Stimulated activated CD8-positive, alpha-beta memory T cell treated with anti-CD3 and anti-CD28 coated beads, Interleukin-4, amount 100 ng/mL, for 24 hours (primary cell): ENCODE measurements at places on chromosomes 16 and 17.

DNA sequence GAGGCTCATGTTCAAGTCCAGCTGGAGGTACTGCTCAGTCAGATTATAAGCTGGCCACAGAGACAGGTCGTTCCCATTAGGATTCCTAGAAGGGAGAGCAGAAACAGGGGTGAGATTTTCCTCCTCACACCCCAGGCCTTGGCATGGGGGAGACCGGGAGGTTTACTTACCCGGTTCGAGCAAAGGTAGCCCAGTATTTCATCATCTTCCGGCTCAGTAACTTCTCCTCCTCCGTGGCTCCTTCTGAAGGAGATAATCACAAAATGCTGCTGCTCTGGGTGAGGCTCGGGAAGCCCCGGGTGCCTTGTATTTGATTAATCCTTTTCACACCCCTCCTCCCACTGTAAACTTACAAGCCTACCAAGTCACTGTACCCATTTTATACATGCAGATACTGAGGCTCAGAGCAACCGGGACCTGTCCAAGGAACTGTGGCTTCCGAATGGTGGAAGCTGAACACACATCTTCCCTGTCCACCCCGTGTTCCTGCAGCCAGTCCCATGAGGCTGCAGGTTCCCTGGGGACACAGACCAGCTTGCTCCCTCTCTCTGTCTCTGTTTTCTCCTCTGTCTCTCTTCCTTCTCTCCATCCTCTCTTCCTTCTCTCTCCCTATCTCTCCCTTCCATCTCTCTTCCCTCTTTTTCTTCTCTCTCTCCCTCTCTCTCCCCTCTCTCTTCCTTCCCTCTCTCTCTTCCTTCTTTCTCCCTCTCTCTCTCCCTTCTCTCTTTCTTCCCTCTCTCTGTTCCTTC, 13.9 kb upstream of the CES1 start:
- no peak for DNase-seq

DNA sequence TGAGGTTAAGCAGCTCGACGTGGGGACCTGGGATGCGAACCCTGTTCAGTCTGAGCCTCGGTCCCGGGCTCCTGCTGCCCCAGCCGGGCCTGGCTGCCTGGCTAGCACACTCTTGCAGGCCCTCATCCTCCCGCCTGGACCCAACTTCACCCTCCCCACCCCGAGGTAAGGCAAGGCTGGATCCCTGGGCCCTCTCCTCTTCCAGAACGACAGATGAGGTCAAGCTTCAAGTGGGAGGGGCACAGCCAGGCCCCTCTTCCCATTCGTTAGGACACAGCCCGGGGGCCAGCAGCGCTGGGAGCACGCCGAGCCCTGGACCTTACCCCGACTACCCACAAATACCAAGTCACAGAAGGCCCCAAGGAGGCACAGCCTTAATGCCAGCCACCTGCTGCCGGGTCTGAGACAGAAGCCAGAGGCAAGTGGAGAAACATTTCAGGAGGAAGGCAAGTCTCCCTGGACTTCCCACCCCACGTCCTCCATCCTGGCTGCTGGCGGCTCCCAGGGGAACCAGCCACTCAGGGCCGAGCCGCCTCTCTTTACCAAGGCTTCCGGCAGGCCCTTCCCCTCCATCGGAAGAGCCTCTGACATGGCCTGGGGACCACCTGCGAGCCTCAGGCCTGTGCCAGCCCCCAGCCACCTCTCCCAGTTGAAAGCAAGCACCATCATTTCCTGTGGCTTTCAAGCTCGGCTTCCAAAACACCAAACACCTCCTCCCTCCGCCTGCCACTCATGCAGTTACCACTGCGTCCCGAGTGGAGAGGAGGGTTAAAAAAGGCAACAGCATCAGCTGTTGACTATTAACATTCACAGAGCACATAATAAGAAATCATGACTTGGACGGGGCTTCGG, 59.9 kb downstream of the RPH3AL start:
- DNase-seq, result no peak

GRCh38 chr17:48244121-48244711, 136.7 kb downstream of the SNX11 start:
- DNase-seq, result no peak

GRCh38 chr16:85905110-85906095, 6.4 kb downstream of the IRF8 start:
- no peak for DNase-seq

DNA sequence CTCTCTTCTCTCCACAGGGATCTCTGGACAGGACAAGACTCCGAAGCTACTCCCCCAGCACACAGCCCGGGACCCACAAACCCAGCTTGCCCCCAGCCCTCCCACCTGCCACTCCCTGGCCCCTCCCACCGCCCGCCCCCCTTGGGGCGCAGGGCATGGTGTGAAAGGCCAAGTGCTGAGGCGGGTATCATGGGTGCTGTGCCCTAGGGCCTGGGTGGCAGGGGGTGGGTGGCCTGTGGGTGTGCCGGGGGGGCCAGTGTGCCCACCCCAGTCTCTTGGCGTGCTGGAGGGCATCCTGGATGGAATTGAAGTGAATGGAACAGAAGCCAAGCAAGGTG, 11.4 kb downstream of the THRA start:
- no peak for DNase-seq
